ENCODE measurements at places on chromosomes 3 and 15. TPM values are rescaled to one million over a fixed set of nuclear protein-coding genes. Genes with fewer than 3 reads are reported as not detected.

- no peak for DNase-seq
Measured at GRCh38 chr3:14570864-14571263, 30.7 kb upstream of the GRIP2 start.

DNA sequence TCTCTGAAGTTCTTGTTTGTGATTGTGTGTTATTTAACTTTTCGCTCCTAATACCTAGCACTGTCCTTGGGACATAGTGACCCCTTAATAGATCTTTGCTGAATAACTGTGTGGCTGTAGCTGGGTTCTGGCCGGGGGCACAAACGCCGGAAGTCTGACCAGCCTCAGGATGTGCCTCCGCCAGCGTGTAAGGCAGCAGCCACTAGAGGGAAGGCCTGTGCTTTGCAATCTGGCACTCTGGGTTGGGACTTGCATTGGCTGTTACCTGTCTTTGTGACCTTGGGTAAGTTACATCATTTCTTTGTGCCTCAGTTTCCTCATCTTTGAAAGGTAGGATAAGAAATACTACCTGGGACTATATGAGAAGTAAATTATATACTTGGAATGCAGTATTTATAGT is 158.7 kb downstream of the GHSR start:
- DNase-seq = no peak

GRCh38 chr3:107367353-107367752 is 9.9 kb upstream of the CCDC54 start:
- DNase-seq = peak; percentile 80

DNA sequence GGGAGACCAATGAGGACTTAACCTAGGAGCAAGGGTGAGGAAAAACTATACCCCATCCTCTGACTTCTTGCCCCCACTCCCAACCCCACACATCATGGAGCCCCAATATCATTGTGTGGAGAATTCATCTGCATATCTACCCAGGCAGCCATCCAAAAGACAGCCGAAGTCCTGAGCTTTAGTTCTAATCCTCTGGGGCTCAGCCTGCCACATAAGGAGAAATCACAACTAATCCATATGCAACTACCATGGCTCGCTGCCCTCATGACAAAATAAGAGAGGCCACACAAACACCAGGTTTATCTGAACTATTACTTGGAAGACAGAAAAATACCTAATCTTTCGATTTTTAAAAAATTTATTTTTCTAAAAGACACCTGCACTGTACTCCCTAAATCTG is 17.7 kb downstream of the HEXA start:
- DNase-seq = no peak

DNA sequence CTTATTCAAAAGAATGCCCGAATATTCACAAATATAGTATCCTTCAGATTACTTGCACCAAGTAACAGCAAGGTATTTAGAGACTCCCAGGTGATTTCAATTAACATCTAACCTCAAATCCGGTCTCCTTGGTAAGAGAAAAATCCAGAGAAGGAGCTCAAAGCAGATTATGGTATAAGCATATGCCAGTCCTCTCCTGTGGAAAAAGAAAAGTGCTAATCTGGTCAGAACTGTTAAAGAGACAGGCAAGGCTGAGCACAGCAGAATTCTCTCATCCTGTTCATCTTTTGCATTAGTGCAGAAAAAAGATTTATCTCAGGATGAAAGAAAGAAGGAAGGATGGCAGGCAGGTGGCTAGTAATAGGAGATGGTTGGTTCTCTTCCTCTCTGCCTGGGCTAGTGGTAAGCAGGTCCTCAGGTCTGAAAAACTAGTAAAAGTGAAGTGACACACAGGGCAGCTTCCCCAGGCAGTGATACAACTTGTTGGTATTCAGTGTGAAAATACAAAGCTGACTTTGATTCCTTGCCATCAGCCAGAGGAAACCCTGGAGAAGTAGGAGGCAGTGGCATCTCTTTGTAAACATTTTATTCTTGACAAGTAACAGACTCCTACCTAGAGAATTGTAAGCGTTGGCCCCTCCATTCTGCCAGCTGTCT is 14.2 kb downstream of the ATXN7 start:
- no peak for DNase-seq

DNA sequence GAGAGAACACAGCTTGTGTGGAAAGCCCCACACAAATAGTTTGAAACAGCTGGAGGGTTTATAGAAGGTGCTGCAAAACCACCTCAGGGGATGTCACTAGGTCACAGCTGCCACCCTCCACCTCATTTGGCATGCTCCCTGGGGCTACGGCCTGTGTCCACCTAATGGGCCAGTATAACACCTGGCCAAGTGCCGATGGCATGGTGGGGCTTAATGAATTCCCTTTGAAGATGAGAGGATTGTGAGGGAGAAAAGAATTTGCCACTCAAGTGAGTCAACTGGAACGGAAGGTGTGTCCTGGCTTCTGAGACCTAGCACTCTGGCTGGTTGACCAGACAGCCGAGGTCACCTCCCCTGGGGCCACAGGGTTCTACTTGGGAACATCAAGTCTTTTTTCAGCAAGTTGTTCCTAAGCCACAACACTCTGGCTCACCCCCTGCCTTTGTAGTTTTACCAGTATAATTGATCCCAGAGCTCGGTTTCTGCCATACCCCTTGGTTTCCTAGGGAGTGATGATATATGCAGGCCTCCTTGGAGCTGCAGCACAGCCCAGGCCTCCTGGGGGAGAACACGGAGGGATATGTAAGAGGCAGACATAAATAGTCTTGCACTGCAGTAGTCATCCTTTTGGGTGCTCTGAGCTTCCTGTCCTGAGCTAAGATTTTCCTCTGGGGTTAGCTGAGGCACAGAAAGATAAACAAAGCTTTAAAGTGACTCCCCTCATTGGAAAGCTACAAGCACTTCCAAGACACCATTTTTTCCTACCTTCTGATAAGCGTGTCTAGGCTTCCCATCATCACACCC is 178.2 kb upstream of the LPP start:
- no peak for DNase-seq

DNA sequence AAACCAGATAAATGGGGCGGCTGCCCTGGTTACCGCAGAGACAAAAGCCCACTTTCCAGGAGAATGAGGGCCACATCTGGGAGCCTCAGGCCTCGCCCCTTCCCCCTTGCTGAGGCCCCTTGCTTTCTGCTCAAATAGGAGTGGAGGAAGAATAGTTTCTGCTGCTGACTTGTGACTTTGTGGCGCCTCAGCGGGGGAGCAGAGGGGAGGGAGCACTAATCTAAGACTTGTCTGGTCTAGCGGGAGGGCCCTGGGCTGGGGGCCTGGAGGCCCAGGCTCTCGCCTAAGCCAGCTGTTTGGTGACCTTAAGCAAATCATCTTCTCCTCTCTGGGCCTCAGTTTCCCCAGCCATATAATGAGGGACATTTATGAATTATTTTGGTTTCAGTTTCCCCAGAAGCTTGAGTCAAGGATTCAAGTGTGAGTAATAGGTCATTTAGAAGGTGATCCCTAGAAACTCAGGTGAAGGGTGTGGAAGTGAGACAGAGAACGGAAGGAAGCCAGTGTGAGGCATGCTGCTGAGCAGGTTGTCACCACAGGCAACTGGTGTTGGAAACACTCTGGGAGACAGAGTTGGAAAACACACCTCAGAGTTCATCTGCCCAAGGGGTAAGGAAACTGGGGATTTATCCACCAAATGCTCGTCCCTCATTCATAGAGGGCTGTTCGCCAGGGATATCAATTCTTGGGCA is 25.9 kb upstream of the SMAD3 start:
- DNase-seq = peak; percentile 81

DNA sequence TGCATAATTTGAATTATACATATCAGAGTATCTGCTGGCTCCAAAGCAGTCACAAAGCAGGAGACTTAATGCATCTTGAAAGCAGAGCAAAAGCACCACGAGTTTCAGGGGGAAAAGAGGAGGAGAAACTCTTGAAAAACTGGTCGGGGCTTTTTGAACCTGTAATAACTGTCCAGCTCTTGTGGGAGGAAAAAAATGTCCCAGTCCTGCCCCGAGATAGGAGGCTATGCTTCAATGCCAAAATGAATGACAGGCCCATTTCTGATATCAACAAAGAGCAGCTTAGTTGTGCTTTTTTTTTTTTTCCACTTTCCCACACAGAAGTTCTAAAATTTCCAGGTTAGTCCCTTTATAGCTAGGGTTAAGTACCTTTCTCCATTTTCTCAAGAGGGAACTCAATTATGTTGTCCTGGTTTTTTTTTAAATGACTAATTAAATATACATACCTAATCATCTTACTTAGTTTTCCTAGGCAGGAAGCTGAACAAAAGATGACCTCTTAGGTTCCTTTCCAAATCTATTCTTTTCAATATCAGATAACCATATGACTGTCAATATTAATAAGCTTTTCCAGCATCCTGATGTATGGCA is 120.2 kb downstream of the TFDP2 start:
- no peak for DNase-seq

DNA sequence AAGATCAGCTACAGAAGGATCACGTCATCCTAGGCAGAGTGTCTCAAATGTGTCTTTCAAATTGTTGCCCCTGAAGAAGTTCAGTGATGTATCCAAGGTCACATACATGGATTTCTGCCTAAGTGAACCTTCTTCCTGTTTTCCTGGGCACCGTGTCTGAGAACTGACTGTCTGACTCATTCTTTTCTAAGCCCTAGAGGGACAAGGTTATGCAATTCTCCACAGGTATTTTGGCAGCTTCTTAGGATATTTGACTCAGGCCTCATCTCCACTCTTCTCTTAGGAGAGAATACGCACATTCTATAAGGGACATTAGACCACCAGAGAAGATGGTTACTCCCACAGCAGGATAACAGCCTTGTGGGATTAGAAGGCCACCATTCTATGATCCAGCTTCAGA is 391.9 kb upstream of the THBS1 start:
- DNase-seq = peak; percentile 98

- DNase-seq = peak; percentile 25
Measured at GRCh38 chr3:156448300-156448699, 106.6 kb downstream of the SSR3 start.

DNA sequence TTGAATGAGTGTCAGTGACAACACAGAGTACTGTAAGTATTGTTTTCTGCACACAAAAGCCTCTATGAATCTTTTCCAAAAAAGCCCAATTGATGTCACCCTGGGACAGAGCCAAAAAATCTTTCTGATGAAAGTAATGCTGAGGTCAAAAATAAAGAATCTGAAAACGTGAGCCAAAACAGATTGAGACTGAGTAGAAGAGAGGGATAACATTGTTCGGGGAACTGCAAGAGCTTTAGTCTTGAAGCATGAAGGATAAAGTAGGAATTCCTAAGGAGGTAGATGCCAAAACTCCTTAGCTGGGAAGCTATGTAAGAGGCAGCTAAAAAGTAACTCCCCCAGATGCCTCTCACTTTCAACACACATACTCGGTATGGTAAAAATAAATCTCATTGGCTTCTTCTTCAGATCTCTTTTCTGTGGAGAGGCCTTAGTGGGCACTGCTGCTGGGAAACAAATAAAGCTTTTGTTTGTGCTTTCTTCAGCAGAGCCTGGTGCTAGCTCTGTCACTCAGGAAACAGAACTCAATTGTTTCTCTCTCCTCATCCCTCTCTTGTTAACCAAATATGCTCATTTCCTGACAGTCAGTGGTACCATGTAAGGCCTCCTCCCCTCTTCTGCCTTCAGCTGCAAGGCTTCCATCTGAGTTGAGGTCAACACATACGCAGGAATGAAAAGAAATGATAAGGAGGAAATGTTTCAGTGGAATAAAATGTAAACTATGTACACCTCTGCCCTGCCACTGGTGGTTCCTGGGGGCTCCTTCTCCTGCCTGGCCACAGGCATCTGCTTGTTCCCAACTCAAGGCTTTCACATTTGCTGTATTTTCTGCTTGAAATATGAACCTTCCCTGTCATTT is 58.1 kb downstream of the CD200 start:
- peak; percentile 96 for DNase-seq

- DNase-seq = no peak
Measured at GRCh38 chr3:57977818-57978235, 30.4 kb upstream of the FLNB start.

GRCh38 chr15:87477737-87478686 is 778.5 kb downstream of the NTRK3 start:
- DNase-seq = peak; percentile 73

DNA sequence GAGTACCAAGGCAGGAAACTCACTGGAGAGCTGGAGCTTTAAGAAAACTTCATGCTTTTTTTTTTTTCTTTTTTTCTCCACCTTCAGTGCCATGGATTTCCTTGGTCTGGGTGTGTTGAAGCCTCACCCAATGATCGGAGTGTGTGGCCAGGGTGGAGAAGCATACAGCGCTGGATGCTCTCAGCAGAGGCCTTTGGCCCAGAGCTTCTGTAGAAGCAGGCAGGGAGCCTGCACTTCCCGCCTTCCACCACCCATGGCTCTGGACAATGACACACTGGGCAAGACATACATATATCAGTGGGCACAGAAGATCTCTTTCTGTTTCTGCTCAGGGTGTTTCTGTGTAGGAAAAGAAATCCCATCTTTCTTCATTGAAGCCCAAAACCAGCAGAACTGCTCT is 55.8 kb upstream of the ACAD9 start:
- DNase-seq = no peak

DNA sequence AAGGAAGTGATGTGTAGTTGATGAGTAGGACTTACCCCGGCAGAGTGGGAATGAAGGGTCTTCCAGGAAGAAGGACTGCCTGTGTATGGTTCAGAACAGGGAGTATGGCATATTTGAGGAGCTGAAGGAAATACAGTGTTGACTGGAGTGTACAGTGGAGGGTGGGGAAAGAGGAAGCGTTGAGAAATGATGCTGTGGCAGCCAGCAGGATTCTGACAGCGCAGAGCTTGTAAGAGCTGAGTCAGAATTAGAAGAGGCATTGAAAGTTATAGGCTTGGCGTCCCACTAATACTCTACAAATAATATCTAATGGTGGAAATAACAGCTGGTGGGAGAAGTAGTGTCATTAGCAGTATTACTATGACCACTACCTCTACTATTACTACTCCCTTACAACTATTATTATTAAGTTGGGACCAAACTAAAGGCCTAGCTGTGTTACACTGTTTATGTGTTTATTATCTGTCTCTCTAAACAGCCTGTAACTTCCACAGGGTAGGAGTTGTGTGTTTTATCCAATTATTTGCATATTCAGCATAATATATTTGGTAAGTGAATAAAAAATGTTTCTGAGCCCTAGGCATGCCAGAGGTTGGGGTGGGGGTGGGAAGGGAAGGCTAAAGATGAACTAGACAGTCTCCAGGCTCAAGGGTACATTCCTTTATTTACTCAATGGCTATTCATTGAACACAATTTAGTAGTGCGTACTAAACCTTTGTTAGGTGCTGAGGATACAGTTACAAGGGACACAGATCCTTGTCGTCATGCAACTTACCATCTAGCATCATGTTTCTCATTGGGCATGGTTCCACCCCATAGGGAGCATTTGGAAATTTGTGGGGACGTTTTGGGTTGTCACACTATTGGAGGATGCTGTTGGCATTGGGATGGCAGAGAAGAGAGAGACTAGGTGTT is 428.8 kb upstream of the ONECUT1 start:
- DNase-seq = no peak

KNG1 gene
- not detected for total RNA-seq

LRRC34 gene
- 1.7 TPM for total RNA-seq

Data from foreskin keratinocyte (primary cell).